ENCODE measurements at places on chromosomes 16 and 17.

GRCh38 chr16:3789375-3790099, 72.2 kb upstream of the TRAP1 start:
- DNase-seq = no peak

GRCh38 chr17:17668775-17669579, 12.3 kb upstream of the RAI1 start:
- no peak for DNase-seq

GRCh38 chr17:44334727-44335126, 10.1 kb upstream of the SLC25A39 start:
- DNase-seq = no peak

GRCh38 chr16:48347980-48348379, 37.2 kb downstream of the SIAH1 start:
- peak; percentile 12 for DNase-seq

DNA sequence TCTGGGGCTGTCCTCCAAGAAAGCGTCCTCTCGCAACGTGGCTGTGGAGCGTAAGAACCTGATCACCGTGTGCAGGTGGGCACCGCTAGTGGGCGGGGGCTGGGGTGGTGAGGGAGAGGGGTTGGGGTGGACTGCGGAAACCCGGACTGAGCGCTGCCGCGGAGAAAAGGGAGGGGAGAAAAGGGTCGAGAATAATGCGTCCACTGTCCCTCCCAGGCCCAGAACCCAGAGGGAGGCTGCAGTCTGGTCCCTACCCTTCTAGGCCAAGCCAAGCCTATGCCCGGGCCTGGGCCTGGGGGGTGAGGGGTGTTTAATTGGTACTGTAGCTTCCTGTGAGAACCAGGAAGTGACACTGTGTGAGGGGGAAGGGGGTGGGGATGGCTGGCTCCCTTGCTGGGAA, 464 bp downstream of the RUNDC3A start:
- peak; percentile 30 for DNase-seq

DNA sequence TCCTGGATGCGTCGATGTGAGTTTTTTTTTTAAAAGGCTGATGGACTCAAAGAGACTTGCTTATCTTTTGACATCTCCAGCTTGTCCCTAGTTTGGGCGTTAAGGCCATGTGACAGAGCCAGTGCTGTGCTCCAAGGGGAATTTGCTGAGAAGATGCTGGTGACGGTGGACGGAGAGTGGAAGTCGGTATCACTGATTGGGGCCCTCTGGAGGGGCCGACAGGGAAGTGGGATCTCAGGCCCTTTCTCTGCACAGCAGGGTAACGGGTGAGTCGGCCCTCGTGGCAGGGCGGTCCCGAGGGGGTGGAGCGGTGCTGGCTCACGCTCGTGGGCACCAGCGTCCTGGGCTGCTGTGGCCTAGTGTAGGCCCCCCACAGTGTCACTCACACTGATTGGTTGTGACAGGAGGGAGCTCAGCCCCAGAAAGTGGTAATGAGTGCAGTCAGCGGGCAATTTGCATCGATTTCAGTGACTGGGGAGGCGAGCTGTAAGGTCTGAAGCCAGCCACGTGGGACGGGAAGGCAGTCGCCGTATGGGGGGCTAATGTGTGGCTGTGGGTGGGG, 91.3 kb downstream of the TBC1D16 start:
- DNase-seq = no peak

All from NCI-H1105 treated with DMSO at 0.1 percent for 48 hours (cell line).